CD4-positive, alpha-beta T cell treated with Interleukin-6 for 4 hours (primary cell): ENCODE measurements at places on chromosomes 2 and 18.
A peak's percentile ranks its signal among the peaks of the same experiment; 100 is the strongest.

GRCh38 chr2:126681505-126681904 is 25.5 kb downstream of the GYPC start:
- DNase-seq = no peak

DNA sequence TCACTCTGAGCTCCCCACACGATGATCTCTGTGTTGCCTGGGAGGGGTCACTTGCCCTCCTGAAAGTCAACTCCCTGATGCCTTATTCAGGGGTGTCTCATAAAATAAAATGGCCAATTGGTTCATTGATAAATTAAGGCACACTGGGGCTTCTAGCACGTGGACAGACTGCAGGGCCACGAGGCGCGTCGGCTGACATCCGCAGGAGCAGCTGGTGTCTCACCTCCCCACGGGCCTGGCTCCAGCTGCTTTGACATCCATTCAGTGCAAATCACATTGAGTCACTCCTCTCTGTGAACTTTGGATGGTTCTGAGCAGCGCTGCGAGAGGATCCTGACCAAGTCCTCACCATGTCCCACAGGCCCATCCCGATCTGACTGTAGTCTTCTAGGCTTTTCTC is 4.6 kb upstream of the ST8SIA3 start:
- DNase-seq = no peak

GRCh38 chr2:39995005-39995737 is 216.1 kb upstream of the THUMPD2 start:
- no peak for DNase-seq

- no peak for DNase-seq
Observed at GRCh38 chr2:207251573-207252192, 85.9 kb upstream of the KLF7 start.

DNA sequence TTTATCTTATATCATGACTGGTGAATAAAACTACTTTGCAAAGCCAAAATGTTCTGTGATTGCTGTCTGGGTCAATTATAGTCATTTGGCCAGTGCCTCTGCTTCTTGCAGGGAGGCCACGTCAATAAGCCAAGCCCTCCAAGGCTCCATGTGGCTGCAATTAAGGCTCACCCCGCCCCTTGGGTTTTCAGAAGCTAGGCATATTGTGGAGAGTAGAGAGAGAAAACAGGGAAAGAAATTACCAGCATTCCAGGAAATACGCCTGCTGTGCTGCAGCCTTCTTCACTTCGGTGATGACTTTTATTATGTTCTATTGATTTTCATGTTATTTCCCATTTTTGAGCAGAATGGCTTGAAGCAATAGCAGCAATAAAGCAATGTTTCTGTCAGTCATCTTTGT is 319.7 kb downstream of the SOX11 start:
- no peak for DNase-seq

DNA sequence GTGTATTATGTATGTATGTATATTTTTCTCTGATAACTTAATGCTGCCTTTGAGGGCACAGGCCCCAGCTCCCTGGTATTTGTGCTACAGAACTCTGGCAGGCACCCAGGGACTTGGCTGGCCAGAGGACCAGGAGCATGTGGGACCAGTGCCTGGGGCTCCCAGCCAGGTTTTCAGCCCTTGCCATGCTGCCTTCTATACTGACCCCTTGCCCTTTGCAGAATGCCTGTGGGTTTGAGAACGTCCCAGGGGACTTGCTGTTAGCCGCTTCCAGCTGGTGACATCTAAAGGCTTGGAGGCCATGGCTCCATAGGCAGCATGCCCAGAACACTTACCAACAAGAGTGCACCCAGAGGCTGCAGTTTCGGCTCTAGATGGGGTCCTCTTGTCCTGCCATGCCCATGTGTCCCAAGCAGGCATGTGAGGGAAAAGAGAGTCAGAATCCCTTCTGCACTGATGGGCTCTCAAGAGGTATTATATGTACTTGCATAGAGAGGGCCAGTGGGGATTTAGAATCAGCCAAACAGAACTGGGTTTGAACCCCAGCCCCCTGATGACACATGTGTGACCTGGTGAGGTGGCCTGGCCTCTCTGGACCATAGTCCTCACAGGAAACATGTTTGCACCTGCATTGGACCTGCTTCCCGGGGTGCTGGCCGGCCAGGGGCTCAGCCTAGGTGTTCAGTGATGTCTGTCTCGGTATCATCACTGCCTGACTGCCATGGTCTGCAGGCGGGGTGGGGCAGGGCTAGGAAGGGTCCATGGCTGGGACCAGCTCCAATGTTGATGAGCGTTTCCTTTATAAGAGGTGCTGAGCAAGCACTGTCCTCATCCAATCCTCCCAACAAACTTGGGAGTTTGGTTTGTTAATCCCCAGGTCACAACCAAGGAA is 119.2 kb upstream of the FHL2 start:
- DNase-seq = no peak

GRCh38 chr2:26018184-26019055 is 15.5 kb upstream of the RAB10 start:
- peak; percentile 20 for DNase-seq

DNA sequence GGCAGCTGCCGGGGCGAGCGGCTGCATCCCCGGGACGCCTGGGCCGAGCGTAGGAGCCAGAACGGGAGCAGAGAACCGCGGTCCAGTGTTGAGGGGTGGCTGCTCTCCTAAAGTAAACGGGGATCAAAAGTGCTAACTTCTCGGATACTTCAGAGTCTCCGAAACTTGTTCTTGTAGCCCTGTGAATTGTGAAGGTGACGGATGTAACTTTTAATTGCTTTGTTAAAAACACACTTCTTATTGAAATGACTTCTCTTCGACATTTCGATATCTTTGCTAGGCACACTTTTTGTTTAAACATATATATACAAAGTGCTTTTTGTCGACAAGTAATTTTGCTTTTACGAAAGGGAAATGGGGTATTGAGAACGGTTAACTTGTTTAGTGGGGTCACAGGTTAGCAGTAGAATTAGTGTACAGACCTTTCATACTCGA is 540 bp downstream of the ATP9B start:
- DNase-seq = no peak

GRCh38 chr2:219175928-219176817 is 552 bp downstream of the CNPPD1 start:
- DNase-seq = peak; percentile 37

DNA sequence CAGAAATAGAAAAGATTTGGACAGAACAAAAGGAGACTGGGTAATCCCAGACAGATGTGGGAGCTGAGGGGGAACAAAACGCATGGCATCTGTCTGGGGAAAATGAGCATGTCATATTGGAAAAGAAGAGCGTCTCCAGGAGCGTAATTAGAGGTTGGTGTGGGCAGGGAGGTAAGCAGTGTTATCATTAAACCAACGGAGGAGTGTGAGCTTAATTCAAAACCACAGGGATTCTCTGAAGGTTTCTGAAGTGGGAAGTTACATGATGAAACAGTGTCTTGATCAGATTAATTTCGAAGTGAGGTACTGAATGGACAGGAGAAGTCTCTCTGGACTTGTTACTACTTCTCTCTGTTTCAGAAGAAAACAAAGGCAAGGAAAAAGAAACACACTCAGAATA is 53.3 kb downstream of the DTNB start:
- DNase-seq = no peak

DNA sequence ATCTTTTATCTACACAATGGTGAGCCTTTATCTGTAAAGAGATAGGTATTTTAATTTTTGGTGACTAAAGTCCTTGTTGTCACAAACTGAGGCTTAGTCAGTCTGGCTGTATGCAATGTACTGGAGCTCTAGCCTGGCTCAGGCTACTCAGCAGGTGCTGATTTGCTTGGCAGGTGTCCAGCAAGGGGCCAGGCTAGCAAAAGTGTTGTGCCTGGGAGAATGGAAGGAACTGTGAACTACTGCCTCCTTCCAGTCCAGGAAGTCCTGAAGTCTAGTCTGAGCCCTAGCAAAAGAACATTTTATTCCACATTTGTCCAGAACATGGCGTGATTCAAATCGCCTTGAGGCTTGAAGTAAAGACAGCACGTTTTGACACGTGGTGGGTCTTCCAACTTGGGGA is 260.5 kb downstream of the CCDC85A start:
- no peak for DNase-seq

GRCh38 chr2:206739271-206739670 is 21.1 kb upstream of the DYTN start:
- DNase-seq = no peak

DNA sequence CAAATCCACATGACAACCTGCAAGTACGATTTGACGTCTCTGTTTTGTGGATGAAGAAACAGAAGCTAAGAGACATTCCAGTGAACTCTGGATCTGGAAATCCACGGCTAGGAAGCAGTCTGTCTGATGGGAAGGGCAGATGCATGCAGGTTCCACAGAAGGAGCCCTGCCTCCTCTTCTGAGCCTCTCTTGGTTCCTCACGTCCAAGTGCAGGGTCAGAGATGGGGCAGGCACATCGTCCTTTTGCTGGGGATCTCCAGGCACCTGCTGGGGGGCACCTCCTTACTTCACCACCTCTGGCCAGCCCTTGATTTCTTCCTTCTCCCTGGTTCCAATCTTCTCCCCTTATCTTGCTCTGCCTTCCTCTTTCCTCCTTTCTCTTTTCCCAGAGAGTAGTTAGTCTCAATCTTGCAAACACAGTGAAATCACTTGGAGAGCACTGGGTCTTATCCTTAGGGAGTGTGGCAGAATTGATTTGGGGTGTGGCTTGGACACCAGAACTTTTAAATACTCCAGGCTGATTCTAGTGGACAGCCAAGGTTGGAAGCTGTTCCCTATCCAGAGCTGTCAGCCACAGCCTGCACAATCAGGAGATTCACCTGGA is 137.8 kb downstream of the BCL2 start:
- DNase-seq = no peak

DNA sequence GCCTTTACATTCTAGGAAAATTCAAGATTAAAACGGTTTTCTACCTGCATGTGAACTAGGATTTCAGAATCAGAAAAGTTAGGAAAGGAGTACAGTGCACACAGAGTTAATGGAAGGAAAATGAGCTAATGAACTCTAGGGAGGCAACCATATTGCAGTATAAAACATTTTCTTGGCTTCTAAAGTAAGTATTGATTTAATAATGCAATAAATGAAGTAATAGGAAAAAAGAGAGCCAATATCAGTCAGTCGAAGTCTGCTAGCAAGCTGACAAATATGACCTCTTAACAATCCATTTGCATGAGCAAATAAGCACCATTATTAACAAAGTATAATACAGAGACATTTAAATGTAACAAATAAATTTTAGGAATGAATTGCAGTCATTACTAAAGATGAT is 80.2 kb upstream of the COL3A1 start:
- no peak for DNase-seq

DNA sequence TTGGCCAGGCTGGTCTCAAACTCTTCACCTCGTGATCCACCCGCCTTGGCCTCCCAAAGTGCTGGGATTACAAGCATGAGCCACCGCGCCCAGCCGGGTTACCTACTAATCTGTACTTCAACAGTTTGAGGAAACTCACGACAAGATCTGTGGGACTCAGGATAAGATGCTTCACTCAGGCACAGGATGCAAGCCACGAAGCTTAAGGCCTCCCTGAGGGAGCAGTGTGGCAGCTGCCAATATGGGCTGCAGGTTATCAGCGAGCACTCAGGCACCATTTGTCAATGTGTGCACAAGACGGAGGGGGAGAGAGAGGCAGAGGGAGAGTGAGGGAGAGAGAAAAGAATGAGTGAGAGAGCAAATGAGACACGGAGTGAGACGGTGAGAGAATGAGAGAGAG is 173.6 kb upstream of the RAB6C start:
- no peak for DNase-seq

GRCh38 chr2:136248242-136248641 is 130.3 kb upstream of the CXCR4 start:
- no peak for DNase-seq

DNA sequence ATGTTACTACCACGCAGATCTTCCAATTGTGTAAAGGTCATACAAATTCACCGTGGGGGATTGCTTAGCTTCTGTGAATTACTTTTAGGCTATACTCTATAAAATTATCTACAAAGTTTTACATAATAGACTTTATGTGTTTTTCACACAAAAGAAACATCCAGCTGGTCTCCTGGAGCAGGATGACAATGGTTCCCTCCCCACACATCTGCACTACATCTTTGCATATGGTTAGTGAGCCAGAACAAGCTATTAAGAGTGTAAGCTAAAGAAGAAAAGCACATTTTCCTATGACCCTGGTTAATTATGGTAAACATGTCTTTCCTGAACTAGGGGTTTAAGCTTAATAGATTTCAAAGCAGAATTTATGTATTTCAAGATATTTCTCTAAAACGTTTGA is 295.1 kb downstream of the ASXL3 start:
- no peak for DNase-seq

DNA sequence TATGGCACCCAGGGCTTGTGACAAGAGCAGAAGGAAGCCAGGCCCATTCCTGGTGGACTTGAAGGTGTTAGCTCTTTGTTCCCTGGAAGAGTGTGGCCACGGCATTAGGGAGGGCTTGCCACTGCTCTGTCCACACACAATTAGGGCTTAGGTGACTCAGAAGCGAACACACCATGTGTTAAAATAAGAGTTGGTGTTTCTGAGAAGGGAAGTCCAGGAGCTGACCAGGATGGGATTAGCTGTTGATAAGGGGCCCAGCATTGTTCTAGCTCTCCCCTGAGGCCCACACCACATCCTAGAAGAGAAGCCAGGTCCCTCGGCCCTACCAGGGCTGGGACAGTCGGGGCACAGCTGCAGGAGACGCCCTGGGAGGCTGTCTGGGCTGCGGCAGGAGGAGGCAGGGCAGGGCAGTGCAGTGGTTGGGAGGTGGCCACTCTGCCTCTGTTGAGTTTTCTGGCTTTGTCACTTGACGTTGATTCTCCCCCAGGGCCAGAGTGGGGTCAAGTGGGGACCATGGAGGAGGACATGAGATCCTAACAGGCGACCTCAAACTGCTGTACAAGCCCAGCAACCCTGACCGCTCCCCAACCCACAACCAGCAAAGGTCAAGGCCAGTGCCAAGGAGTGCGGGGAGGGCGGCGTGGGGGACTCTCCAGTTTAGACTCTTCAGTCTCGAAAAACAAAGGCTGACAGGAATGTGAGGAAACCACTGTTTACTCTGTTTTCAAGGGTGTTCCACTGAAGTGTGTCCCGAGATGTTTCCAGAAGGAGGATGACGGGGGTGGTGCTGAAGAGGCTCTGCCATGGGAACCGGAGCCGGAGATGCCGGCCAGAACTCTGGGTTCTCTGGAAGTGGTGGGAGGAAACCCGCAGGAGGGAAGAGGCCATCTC is 16.8 kb downstream of the GNLY start:
- no peak for DNase-seq
